ENCODE measurements at places on chromosomes 13 and 19. TPM values are rescaled to one million over a fixed set of nuclear protein-coding genes. Genes with fewer than 3 reads are reported as not detected.

GRCh38 chr13:70995338-70995737 lies 871.7 kb downstream of the DACH1 start:
- DNase-seq, result no peak

DNA sequence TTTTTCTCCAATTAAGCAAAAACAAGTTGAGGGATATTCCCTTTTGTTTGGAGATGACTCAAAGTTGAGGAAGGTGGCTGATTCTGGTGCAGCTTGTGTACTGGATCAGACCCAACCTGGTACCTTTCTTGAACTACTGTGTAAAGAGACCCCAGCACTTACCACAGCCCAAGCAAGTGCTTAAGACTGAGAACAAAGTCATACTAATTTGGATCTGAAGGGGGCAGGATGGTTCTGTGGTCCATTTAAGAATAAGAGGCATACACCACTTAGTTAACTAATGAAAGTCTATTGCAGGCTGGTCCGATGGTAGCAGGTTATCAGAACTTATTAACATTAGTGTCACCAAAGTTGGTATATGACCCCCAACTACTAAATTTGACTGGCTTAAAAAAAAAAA lies 6.3 kb downstream of the THSD1 start:
- DNase-seq, result no peak

GIPR gene
- total RNA-seq, result not detected

CEACAM19 gene
- total RNA-seq, result 2.5 TPM

DNA sequence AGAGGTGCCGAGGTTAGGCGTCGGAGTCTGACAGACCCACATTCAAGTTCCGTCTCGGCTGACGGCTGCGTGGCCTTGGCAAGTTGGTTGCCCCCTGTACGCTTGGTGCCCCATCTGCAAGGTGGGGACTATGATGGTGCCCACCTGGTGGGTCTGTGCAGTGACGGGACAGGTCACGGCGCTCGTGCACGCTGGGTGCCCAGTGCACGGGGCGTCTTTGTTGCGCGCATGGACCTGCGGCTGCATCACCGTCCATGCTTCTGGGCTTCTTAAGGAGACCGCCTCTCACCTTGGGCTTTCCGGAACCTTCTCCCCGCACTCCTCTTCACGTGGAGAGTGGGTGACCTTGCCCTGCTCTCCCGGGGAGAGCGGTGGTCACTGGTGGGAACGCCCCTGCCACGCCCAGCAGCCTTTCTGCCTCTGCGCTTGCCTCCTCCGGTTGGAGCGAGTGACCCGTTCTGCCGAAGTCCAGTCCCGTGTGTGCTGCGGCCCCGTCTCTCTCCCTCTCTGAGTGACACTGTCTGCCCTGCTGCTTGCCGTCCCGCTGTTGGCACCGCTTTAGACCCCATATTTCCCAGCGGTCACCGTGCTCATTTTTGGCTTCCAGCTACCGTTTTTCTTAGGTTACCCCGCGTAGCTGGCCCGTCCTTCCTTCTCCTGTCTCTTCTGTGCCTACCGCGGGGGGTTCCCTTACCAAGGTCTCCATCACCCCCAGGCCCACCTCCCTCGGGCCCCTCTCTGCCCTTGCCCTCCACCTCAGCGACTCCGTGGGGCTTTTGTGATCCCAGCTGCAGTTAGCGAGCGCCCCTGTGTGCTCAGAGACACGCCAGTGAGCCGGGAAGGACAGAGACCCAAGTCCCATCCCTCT lies 6.4 kb downstream of the ATP11A start:
- no peak for DNase-seq

GRCh38 chr19:43591904-43592772 lies 3.8 kb downstream of the IRGQ start:
- no peak for DNase-seq
